ENCODE measurements at places on chromosomes 6 and 20.

DNA sequence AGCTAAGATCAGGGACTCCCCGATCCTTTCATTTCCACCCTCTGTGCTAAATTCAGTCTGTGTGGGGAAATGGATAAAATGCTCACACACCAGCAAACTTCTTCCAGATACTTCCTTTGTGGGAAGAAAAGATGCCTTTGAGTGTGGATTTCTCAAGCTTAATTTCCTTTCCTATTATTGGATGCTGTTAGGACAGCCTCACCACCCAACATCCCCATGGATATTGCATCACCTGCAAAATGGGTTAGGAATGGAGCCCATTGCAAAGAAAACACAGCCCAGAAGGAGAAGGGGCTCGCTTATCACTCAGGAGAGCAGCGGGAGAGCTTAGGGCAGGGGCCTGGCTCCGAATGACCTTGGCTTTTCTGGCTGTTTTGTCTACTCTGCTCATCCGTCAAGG is 272.2 kb downstream of the CDC5L start:
- ATAC-seq, result no peak

DNA sequence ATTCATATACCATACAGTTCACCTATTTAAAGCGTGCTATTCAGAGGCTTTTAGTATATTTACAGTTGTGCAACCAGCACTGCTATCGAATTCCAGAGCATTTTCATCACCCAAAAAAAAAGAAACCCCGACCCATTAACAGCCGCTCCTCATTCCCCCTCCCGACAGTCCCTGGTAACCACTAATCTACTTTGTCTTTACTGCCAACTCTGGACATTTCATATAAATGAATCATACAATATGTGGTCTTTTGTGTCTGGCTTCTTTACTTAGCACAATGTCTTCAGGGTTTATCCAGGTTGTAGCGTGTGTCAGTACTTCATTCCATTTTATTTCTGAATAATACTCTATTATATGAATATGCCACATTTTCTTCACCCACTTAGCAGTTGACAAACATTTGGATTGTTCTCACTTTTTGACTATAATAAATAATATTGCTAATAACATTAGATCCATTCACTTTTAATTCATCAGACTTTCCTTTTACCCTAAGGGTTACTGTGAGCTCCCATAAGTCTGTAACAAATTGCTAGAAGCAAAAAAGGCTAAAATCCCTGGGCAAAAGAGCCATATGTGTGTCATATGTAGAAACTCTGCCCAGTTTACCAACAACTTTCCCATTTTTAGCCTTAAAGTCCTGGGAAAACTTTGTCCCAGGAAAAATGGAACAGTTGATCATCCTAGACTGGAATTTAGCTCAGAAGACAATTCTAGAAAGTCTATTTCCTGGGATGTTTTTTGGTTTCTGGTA is 23.2 kb upstream of the ROS1 start:
- ATAC-seq, result no peak

GRCh38 chr6:24831771-24832716 is 33.3 kb upstream of the ARMH2 start:
- no peak for ATAC-seq

DNA sequence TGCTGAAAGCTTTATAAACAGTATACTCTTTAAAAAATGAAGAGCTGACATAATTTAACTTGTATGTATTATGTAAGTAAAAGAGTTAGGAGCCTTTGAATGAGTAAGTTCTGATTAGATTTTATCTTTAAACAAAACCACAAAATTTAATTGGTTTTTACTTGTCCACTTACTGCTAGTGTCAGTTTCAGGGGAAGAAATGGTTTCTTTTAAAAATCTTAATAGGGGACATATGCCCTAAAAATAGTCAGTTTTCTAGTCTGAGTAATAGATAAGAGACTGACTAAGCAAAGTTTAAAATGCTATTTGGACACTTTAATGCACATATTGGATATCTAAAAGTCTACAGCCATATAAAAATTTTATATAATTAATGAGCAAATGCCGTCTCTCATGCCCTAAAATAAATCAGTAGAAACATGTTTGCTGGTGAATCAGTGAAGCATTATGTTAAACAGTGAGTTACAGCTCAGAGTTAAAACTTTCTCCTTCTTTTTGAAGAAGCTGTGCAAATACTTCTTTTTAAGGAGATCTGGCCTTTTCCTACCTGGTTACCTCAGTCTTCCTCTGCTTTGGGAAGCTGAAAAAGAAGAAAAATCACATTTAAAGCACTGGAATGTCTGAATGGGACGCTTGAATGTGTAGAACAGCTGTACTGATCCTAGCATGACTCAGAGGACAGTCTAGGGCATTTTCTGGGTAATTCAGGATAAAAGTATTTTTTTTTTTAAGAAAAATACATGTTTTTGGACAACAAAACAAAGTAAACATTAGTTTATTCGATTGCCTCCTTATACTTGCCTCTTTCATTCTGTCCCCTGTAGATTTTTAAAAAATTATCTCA is 55.3 kb downstream of the CDH26 start:
- ATAC-seq, result no peak

DNA sequence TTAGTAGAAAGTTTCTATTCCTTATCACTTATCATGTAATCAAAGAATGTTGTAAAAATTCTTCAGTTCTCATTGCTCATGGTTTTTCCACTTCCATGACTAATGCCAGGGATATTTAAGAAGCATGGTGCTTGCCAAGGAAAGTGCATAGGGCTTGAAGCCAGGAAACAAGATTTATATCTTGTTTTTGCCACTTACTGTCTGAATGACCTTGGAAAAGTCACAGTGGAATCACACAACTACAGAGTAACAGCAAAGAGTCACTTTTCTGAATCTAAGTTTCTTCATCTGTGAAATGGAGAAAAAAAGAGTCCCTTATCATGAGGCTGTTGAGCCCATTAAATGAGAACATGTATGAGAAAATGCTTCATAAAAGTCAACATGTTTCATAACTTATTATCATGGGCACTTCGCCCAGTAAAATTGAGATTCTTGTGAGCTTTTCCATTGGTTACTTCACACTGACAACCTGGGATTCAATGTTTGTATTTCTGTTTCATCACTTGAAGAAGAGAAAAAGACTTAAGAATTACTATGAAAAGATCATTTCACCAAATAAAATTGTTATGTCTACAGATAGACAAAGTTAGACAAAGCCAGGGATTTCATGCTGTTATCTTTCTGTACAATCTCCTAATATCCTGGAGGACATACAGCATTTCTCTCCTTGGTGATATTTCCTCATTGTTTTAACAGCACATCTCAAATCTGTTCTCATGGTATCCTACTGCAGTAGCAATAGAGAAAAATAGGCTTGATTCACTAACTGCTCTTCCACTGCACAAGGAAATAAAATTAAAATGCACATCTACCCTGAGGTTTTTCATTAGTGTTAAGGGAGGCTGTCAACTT is 7.6 kb upstream of the BMP5 start:
- no peak for ATAC-seq

DNA sequence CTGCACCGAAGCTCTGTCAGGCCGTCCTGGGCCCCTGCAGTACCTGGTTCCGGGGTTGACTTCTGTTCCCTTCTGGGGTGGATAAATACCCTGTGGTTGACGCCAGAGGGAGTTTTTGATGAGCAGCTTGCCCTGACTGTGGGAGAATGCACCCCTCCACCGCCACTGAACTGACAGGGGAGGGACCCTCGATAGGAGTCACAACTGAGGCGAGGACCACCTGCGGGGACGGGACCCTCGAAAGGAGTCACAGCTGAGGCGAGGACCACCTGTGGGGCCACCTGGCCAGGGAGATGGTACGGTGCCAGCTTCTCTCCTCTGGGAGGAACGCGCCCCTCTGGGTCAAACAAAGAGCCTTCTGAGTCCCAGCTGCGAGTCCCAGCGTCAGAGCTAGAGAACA is 100.1 kb upstream of the FRMD1 start:
- no peak for ATAC-seq

DNA sequence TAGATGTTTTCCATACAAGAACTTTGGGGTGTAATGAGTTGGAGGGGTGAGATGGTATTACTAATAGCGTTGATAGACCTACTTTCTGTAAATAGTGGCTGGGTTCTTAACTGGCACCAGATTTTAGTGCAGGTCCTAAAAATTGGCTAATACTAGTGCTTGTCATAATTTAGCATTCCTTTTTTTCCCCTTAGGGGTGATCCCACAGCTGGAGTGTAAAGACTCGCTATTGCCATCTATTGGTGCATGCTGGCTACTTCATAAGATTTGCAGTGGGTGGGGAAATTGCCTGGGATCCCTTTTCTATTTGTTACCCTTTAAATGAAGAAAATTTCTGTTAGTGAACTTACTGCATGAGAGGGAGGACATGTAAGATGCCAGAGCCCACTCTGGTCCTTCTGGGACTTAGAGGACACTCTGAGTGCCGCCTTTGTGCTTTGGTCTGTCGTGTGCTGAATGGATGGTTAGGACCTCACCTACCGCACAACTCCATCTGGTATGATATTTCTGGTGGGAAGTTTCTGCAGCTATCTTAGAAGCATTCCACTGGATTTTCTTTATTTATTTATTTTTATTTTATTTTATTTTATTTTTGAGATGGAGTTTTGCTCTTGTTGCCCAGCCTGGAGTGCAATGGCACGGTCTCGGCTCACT is 195.5 kb downstream of the JARID2 start:
- no peak for ATAC-seq

DNA sequence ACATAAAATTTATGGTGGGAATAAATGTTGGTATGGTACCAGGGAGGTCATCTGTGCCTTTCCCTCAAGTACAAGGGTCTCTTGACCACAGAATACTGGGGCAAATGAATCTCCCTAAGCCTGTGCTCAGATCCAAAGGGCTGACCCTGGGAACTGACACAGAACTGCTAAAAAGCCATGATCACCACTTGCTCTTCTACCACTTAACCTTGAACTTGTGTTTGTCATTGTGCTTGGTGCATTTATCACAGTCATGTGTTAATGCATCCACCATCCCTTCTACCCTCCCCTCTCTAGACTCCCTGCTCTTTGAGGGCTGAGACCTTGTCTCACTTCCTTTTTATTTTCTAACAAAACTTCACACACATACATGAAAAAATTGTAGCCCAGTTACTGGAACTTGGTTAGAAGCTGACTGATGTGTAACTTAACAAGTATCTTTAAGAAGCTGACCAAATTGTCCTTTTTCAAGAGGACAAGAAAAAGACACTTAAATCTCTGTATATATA is 46.1 kb upstream of the PBOV1 start:
- peak; percentile 62 for ATAC-seq

GRCh38 chr6:52493669-52494068 is 73.5 kb downstream of the EFHC1 start:
- ATAC-seq, result peak; percentile 66

- no peak for ATAC-seq
Observed at GRCh38 chr6:105188251-105188650, 8.4 kb upstream of the POPDC3 start.

- ATAC-seq, result no peak
Observed at GRCh38 chr20:40811004-40811403, 122.0 kb upstream of the MAFB start.

DNA sequence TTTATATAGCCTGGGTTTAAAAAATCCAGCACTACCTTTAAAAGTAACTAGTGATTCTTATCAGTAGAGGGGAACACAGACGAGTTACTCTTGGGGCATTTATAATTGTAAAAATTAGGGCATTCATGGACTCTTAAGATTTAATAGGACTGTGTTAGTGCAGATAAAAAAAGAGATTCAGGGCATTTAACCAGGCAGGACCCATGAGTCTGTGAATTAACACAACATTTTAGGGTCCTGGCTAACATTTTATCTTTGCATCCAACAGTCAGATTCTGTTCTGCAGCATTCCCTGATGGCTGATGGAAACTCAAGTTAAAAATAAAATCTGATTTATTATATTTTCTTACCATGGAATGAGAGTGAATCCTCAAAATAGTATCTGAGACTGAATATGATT is 774.3 kb downstream of the PHF3 start:
- no peak for ATAC-seq

DNA sequence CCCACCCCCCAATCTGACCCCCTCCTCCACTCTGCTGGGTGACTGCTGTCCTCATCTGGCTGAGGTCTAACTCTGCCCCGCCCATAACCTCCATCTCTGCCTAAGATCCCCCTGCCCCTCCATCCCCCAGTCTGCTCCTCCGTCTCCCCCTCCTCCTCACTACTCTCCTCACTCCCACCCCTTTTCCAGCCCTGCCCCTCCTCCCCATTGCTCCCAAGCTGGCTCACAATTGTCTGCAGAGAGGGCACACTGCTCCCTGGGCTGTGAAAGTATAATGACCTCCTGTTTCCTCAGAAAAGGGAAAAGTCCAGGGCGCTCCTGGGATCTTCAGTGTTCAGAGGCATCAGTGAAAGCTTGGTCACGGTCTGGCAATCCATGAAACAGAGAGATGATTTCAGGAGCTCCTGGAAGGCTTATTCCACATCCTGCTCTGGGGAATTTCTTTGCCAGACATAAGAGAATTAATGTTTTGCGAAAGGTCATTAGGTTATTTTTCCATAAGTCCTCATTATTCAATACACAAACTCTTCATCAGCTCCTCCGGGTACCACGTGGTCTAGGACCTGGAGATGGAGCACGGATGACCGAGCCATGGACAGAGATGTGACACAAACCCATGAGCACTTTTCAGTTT is 21.5 kb downstream of the CST5 start:
- no peak for ATAC-seq

GRCh38 chr20:58236612-58237317 is 8.3 kb upstream of the ANKRD60 start:
- ATAC-seq, result peak; percentile 92

DNA sequence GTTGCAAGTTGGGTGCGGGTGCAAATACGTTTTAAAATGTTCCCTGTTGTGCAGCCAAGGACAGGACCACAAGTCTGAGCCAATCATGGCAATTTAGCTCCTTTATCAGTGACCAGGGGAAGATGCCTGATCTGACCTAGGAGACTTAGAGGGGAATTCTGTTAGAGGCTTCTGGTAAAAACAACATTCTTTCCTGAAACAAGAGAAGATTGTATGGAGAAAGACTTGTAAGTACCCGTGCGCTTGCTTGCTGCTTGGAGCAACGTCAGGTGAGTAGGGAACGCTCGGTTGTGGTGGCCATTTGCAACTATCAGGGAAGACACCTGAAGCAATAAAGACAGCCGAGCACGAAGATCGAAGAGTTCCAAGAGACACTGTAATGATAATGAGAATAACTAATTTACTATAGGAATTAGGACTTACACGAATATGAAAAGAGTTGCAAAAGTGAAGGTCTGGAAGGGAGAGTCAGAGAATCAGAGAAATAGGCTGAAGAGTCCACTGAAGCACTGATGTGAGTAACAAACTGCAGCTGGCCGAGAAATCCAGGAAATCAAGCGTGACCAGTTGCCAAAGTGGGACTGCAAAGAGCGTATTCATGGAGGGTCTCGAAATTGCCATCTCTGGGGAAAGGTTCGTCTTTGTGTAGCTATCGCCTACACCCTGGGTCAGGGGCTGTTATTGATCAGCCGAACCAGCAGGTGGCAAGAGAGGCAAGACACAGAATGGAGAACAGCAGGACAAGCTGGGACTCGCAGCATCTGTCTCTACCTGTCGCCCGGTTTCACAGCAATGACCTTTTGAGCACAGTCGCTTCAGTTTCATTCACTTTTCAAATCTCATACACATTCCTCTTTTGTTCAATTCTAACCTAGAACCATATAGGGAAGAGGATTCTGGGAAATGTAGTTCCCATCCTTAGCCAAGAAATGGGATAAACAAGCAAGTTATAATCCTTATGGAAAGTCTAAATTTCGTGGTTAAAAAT is 26.1 kb downstream of the LOC128125822 start:
- peak; percentile 98 for ATAC-seq

GRCh38 chr6:2037237-2037926 is 208.0 kb downstream of the GMDS start:
- no peak for ATAC-seq
